ENCODE measurements at places on chromosomes 11 and 22.
A peak's percentile ranks its signal among the peaks of the same experiment; 100 is the strongest.

DNA sequence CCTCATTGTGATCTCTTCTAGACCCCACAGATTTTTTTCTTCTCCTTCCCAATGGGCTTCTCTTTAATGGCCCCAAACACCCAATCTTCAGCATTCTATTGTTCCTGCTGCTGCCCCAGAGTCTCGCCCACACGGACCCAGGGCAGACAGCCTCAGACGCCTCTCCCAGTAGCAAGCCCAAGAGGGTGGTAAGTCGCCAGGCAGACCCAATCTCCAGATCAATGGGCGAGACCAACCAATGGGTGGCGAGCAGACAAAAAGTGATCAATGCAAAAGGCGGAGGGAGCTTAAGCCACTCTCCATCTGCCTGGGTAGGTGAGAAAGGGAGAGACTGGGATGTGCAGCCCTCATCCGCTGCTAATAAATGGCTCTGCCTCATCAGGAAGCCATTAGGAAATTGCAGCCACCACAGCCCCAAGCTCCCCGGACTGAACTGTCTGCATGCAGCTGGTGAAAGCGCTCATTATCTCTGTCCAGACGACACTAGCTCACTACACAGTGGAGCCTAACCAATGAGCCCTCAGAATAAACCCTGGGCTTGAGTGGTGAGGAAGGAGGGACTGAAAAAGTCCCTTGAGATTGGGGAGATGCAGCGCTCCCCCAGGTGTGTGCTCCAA, 81.8 kb downstream of the ETS1 start:
- DNase-seq = no peak

DNA sequence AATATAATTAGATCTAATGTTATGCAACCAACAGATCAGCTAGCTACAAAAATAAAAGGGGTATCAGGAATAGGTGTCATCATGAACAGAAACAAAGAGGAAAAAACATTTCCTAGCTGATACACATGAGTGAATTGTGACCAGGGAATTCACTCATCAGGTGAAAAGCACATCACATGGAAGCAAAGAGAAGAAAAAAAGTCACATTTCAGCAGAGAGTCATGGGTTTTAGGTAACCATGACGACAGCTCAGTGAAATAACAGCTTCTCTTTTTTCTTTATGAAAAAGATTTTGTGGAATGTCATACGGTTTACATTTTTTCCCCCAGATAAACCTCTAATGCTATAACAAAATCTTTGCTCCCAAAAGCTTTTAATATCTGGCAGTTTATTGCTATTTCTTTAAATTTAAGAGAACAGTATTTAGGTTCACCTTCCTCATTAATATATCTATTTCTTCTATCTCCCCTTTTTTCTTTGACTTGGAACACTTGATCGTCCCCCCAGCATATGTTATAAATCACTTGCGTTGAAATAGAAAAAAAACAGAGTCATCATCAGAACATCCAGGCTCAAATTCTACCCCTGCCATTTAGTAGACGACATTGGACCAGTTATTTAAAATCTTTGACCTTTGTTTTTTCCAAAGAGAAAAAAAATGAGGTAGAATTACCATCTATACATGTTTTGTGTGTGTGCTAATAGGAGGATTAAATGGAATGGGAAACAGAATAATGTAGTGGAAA, 5.3 kb downstream of the TYR start:
- DNase-seq = no peak

DNA sequence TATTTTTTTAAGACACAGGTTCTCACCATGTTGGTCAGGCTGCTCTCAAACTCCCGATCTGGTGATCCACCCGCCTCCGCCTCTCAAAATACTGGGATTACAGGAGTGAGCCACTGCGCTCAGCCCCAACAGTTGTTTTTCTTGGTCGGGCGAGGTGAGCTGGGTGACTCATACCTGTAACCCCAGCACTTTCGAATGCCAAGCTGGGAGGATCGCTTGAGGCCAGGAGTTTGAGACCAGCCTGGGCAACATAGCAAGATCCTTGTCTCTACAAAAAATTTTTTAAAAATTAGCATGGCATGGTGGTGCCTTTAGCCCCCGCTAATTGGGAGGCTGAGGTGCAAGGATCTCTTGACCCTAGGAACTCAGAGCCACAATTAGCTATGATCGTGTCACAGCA, 7.0 kb upstream of the NF2 start:
- DNase-seq = no peak

DNA sequence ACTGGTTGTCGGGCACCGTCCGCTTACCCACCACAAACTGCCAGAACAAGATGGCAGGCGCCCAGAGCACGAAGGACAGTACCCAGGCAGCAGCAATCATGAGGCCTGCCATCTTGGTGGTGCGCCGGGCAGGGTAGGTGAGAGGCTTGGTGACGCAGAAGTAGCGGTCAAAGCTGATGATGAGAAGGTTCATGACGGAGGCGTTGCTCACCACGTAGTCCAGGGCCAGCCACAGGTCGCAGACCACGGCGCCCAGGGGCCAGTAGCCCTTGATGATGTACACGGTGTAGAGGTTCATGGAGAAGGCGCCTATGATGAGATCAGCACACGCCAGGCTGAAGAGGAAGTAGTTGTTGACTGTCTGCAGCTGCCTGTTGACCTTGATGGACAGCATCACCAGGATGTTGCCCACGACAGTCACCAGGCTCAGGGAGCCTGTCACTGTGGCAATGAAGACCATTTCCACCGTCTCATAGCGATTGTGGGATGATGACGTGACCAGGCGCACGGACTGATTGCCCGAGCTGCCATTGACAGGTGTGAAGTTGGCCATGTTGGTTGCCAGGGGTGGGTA, 4.6 kb downstream of the MDK start:
- DNase-seq = no peak

DNA sequence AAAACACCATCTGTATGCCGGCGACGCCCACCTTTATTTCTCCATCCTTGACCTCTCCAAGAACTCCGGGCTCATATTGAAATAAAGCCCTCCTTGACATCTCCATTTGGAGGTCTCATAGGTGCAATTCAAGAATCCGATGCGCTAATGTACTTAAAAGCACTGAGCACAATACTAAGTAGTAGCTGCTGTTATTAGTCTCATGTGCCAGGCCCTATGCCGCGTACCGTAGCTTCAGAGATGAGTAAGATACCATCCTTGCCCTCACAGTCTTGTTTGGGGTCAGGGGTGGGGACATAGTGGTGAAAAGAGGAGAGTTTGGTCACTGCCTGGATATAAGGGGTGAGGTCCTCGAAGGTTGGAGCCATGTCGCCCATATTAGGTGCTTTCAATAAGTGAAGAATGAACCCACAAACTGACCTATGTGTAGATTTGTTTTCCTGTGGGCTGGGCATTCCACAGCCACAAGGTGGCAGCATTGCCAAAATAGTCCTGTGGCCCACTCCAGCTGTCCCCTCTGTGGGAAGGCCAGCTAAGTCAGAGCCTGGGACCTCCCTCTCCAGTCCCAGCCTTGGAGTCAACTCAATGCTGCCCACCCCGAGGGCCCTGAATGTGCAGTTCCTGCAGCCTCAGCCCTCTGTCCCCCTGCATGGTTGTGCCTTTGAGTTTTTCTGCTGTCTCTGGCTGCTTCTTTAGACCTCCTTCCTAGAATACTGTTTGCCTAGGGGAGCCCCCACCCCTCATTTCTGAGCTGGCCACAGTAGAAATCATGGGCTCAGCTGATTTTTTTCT, 6.5 kb downstream of the DCPS start:
- peak; percentile 29 for DNase-seq

- DNase-seq = no peak
Measured at GRCh38 chr11:62017878-62018655, 50.6 kb upstream of the FTH1 start.

DNA sequence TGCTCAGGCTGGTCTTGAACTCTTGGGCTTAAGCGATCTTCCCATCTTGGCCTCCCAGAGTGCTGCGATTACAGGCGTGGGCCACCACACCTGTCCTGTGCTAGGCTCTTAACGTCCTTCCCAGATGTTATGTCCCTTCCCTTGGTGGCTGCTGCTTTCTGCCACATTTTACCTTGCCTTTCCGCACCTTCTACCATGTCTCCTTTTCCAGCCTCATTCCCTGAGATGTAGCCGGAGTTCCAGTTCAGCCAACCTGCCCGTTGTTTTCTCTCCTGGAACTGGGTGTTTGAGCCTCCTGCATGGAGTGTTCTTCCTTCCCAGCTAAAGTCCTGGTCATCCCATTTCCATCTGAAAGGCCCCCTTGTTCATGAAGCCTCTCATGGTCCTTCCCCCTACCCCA, 95.3 kb downstream of the PTPRJ start:
- no peak for DNase-seq

- no peak for DNase-seq
Measured at GRCh38 chr22:46262449-46263215, 511 bp downstream of the PKDREJ start.

- DNase-seq = no peak
Measured at GRCh38 chr11:37613031-37613430, 1015.0 kb upstream of the RAG2 start.

- no peak for DNase-seq
Measured at GRCh38 chr22:46674906-46675305, 54.7 kb downstream of the GRAMD4 start.

DNA sequence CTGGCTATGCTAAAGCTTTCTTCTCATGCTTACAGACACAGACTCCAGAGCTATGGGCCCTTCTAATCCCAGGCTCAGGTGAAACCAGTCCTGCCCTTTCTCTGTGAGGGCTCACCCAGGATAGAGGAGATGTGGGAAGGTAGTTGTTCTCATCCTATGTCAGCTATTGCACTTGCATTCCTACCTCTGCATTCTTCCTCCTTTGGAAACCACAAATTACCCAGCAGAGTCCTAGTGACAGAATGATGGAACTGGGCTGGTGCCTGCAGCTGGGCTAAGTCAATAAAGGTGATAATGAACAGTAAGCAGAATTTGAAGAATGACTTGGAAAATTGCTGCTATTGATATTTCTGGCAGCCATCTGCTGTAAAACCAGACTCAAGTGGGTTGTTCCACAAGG, 560.0 kb downstream of the TMEM135 start:
- no peak for DNase-seq

DNA sequence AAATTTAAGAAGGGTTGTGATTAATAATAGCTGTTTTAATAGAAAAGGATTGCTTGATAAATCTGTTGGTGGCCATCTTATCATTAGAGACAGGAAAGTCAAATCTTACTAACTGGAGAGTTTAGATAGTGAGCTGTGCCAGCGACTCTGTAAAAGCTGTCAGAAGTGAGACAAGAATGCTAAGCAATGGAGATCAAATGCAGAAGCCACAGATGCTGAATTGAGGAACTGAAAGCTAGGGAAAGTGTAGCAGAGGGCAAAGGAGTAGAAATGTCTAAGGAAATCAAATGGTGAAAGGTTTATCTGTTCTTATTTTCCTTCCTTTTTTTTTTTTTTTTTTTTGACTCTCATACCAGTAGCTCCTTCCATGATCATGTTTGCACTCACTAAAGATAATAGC, 13.7 kb downstream of the MS4A13 start:
- no peak for DNase-seq

- DNase-seq = no peak
Measured at GRCh38 chr11:116618461-116618860, 154.3 kb downstream of the BUD13 start.

DNA sequence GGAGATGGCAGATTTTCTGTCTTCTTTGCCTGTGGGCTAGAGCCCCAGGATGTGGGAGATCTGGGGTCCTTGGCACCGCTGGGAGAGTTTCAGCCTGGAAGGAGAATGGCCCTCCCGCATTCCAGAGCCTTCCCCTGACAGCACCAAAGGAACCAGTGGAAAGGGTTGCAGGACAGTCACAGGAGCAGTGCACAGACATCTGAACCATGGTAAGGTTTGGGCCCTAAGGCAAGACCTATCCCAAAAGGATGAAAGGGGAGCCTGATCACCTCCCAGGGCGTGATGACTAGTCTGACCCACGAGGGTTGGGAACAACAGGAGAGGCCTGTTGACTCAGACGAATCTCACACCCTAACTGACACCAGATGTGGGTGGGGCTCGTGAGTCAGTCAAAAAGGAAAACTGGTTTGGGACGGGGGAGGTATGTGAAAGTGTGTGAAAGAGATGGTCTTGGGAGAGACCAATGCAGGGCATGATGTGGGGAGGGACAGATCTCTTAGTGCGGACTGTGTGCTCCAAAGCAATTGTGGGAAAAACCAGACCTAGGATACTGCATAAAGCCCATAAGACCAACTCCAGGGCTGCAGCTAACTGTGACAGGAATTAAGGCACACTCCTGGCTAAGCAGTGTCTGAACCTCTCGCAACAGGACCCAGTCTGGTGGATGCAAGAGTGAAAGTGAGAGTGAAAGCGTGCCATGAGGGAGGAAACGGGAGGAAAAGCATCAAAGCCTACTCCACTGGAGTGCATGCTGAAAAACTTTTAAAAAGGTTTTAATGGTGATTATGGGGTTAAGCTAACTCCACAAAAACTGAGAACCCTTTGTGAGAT, 39.1 kb upstream of the GLYAT start:
- DNase-seq = no peak

DNA sequence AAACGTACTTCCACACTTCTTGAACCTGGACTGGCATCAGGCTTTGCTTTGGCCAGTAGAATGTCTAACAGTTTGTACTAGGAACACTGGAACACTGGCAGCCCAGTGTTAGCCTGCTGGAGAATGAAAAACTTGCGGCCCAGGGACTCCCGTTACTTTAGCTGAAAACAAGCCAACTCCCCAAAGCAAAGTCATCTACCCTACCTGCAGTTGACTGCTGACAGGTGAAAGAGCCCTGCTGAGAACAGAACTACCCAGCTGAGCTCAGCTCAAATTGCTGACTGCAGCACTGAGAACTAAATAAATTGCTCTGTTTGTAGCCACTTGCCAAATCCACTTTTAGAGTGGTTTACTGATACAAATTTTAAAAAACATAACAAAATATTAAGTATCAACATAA, 342.5 kb downstream of the LRRC4C start:
- no peak for DNase-seq

- no peak for DNase-seq
Measured at GRCh38 chr11:124978316-124978715, 24.3 kb downstream of the CCDC15 start.

GRCh38 chr11:7319501-7319900, 67.8 kb downstream of the SYT9 start:
- no peak for DNase-seq

DNA sequence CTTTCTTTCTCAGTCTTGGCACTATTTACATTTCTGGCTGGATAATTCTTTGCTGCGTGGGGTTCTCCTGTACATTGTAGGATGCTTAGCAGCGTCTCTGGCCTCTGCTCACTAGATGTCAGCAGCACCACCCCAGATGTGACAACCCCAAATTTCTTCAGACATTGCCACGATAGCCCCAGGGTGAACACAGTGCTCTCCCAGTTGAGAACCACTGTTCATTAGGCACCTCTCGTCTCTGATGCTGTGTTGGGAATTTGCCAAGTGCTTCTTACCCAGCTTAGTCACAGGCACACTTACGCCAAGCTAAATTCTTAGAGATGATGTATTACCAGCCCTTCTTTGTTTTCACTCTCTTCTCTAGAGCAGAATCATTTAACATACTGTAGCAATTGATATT, 9.4 kb downstream of the TRIM6 start:
- no peak for DNase-seq
